AG04449 (cell line): ENCODE measurements at places on chromosomes 12 and 14.
A peak's percentile ranks its signal among the peaks of the same experiment; 100 is the strongest.

GRCh38 chr12:75888874-75889613 is 142.5 kb downstream of the PHLDA1 start:
- DNase-seq, result no peak

DNA sequence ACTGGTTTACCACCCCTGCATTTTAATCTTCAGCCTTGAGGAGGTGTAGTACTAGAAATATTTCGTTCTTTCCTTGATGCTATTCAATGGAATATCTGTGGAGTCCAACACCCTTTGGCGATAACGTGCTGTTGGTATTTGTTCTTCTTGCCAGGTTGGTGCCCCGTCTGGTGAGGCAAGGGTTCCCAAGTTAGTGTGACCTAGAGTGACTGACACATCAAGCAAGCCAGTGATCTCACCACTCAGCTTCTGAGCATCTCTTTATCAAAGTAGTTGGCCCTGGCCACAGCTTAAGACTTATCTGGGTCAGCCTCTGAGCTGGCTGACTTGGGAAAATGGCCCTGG is 60.2 kb downstream of the PLXNC1 start:
- DNase-seq, result no peak

GRCh38 chr14:55556929-55557623 is 22.9 kb upstream of the KTN1 start:
- DNase-seq, result peak; percentile 85

GRCh38 chr12:59587710-59588109 is 8.1 kb upstream of the SLC16A7 start:
- no peak for DNase-seq

DNA sequence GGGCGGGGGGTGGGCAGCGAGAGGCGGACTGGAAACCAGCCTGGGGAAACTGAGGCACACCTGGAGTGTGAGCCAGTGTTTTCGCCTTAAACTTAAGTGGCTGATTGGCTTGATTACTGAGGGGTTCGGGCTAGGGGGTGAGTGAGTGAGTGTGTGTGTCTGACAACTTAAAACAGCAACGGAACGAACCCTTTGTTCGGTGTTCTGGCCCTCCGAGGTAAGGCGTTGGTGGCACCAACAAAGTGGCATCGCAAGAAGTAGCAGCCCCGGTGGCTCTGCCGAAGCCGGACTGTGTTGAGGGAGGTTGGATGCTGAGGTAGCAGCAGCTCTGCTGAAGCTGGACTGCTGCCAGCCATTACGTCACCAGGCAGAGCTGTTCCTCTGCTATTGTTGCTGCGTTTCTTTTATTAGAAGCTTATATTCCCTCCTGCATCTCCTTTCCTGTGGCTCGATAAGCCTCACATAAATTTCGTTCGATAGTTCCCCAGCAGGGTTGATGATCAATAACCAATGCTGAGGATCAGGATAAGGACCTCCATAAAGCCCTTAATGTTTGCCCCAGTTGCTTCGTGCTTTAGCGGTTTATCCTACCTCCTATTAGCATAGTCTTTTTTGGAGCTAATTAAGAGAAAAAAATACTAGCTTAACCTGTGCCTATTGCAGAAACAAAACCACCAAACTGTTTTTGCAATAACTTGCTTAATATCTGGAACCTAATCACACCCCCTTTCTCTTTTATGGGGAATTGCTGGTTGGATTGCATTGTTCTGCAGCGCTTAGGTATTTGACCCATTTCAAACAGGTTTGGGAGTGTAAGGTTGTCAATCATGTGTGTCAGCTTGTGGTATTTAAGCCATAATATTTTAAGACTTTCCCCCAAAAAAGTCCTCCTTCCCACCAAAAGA is 1.3 kb downstream of the GPR137C start:
- DNase-seq, result no peak

- no peak for DNase-seq
Observed at GRCh38 chr14:44135972-44136371, 371.1 kb downstream of the FSCB start.

DNA sequence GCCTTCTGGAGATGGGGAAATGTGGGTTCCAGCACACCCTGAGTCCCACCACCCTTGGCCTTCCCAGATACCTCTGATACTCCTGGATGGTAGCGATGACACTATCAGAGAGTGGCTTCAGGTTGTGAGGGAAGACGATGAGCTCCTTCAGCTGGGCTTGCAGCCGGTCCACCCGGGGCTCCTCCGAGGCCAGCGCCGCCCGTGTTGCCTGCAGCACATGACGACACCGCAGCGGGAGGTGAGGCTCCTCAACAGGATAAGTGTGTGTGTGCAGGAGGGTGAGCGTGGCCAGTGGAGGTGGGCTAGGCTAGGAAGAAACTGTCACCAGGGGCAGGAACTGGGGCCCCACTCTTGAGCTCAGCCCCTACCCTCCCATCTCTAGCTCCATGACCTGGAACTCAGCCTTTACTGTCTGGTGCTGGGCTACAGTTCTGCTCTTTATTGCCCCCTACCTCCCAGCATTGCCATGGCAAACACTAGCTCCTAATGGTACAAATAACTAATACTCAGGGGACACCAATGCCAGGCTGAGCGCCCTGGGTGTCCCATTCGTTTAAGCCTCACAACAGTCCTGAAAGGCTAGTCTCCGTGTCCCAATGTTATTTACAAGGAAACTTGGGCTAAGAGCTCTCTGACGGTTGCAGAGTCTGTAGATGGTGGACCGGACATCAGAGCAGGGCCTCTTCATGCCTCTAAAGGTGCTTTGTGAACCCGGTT is 64.1 kb downstream of the SYNE3 start:
- no peak for DNase-seq

- DNase-seq, result no peak
Observed at GRCh38 chr12:113260636-113261300, 39.5 kb downstream of the TPCN1 start.

DNA sequence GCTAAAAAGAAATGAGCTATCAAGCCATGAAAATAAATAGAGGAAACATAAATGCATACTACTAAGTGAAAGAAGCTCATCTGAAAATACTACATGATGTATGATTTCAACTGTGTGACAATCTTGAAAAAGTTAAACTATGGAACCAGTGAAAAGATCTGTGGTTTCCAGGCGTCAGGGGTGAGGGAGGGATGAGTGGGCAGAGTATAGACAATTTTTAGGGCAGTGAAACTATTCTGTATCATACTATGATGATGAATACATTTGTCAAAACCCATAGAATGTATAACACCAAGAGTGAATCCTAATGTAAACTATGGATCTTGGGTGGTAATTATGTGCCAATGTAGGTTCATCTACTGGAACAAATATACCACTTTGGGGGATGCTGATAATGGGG is 21.3 kb downstream of the SPX start:
- no peak for DNase-seq

DNA sequence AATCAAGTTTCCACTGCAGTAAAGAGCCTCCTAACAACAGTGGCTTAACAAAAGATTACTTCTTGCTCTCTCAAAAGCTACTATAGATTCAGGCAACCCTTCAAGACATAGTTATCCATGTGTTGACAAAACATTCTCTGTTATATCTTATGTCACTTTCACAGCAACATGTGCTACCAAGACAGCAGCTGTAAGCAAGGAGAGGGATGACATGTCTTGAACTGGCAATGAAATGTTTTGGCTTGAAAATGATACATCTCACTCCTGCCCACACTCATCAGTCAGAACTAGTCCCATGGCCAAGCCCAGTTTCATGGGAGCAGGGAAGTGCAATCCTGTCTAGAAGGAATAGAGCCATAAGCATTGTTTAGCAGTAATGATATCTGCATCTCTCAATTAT is 10.7 kb upstream of the GRIN2B start:
- DNase-seq, result no peak

DNA sequence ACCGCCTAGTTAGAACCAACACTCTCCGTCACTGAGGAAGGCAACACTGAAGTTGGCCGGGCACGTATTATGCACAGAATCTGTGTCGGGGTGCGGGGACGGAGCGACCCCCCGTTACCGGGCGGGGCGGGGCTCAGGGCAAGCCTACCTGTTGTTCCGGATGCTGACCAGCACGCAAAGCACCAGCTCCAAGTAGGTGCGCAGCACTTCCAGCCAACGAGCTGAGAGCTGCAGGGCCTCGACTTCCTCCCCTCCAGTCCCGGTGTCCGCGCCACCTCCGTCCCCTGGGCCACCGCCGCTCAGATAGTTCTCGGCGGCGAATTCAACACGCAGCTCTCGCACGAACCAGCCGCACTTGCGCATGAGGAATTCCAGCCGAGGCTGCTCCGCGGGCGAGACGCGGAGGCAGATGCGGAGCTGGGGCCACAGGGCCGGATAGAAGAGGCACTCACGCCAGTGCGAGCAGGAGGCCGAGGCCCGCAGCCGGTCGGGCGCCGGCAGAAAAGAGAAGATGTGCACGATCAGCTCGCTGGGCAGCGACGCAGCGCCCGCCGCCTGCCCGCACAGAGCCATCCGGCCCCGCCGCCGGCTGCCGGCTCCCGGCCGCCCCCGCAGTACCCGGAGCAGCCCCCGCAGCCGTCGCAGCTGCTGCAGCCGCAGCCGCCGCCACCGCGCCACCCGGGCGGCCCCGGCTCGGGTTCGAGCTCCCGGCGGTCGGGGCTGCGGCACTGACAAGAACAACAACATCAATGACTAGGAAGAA is 636 bp downstream of the FBXO33 start:
- DNase-seq, result no peak

DNA sequence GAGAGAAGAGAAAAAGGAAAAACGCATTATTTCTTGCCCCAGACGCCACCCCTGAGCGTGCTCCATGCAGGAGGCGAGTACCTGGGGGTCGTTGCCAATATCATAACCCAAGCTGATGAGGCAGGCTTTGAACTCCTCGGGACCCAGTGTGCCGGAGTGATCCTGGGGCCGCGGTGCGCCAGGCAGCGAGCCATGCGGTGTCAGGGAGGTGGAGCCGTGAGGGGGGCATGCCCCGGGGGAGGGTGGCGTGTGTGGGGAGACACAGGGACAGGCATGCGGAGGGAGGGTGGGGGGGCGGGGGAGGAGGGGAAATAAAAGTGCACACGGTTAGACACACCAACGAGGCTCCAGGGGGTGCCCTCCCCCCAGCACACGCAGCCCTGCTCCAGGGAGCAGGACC is 86.0 kb upstream of the ZFP36L1 start:
- no peak for DNase-seq

DNA sequence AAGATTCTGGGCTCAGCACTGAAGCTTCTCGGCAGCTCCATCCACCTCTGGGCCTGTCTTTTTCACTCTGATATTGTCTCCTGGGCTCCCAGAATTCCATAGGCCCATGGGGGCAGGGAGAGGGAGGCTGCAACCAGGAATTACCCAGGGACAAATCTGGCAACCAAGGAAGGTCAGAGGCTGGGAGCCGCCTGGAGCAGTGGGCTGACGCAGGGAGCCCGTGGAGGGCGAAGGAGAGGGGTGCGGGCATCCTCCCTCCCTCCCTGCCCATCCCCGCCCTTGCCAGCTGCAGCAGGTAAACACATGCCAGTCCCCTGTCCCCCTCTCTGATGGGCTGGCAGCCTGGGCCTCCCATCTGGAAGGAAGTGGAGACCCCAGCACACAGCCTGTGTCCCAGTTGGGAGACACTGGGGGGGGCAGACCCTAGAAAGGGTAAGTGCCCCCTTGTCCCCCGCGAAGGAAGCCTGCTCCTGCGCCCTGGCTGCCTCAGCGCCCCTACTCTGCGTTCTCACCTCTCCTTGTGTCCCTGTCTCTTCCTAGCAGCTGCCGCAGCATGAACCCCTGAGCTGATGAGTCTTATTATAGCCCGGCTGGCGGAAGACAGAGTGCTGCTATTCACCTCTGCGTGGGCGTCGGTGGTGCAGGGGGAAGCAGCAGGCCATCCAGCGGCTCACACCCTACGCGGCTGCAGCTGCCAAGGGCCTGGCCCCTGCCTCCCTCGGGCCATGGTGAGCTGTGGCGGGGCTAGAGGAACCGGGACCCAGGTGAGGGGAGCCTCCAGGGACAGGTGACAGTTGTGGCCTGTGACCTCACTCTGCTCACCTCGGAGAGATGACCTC is 6.7 kb downstream of the LRTM2 start:
- DNase-seq, result no peak

DNA sequence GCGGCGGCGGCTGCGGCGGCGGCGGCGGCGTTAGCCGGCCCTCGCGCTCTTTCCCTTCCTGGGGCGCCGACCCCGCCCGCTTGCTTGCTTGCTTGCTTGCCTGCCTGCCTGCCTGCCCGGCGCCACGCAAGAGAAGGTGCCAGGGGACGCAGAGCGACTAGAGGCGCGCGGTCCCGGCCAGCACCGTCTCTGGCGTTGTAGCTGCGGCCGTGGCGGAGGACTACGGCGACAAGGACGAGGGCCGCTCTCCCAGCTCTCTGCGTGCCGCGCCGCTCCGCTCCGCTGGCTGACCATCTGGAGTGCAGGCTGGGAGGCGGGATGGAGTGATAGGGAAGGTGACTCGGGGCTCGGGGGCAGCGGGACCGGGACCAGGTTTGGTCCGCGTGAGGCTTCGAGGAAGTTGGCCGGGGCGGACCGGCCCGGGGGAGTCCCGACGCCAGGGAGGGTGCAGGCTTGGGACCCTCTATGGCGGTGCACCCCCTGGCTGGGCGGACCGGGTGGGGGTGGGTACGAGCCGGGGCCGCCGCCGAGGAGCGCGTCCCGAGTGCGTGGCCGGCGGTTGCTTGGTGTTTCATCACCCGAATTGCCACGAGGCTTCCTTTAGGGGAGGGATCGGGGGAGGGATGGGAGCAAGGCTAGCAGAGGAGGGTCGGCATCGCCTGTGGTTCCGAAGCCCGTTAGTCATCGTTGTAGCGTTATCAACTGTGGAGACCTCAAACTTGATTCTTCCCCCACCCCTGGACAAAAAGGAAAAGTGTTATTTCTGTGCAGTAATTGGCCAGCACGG is 471 bp downstream of the XPOT start:
- DNase-seq, result peak; percentile 47

DNA sequence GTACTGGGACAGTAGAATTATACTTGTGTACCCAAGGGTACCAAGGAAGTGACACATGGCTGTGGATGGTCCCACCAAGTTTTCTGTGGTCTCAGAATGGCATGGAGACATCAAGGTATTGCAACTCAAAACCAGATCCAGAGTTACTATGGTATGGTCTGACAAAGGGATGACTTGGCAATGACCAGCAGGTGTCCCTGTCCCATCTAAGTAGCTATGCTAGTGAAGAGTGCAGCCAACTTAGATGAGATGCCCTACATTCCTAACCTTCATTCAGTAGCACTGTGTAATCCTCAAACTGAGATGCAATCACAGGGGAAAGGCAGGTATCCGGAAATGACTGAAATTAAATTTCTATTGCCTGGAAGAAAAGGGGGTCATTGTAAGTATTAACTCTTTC is 188.7 kb upstream of the TMEM260 start:
- DNase-seq, result no peak

- DNase-seq, result no peak
Observed at GRCh38 chr12:52585946-52586345, 12.3 kb upstream of the KRT74 start.
